Mammary epithelial cell (primary cell): ENCODE measurements at places on chromosomes 7 and 10. TPM values are rescaled to one million over a fixed set of nuclear protein-coding genes. Genes with fewer than 3 reads are reported as not detected.

Gene HMX3
- total RNA-seq: 0.26 and 0.94 TPM in 2 replicates

DNA sequence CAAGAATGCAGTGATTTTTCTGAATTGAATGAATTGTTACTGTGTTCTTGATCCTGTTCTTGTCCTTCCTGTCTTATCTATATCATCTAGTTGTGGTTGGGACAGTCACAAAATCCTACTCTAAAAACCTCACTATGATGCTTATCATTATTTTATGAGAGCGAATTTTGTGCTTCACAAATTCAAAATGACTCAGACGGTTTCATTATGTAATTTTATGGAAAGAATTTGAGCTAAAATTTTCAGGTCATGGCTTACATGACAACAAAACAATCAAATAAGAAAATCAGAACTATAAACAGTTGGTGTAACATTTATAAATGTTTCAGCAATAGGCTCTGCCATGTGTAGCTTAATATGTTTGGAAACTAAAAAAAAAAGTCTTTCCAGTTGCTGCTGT, 6.9 kb downstream of the PRKAR2B start:
- DNase-seq: peak; percentile 11

Gene CPVL
- total RNA-seq: not detected

Gene UPK3BL2
- 1.3 TPM for total RNA-seq

GRCh38 chr7:674454-675410, 51.8 kb upstream of the DNAAF5 start:
- peak; percentile 91 for DNase-seq

DNA sequence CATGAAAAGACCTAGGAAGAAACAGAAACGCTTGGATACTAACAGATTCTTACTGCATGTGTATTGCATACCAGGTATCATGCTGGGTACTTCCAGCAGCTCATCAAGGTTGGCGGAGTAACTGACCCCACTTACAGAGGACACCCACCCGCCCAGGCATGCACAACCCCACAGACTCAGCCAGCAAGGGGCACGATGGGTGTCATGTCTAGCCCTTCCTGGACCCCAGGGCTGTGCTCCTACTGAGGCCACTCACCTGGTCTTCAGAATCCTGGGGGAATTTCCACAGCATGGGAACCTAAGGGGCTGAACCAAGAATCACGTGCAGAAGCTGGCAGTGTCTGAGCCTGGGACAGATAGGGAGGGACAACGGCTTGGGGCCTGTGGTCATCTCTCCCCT, 134.1 kb upstream of the ZNF32 start:
- no peak for DNase-seq

- peak; percentile 9 for DNase-seq
Observed at GRCh38 chr7:15571301-15571878, 9.6 kb upstream of the AGMO start.

Gene NUTM2A
- total RNA-seq: 1.3 TPM

Gene ZKSCAN1
- total RNA-seq: 80.8 and 93.2 TPM in 2 replicates

Gene OR13A1
- total RNA-seq: not detected in 2 replicates

Gene NANOS1
- total RNA-seq: 1.2 and 2.3 TPM in 2 replicates

DNA sequence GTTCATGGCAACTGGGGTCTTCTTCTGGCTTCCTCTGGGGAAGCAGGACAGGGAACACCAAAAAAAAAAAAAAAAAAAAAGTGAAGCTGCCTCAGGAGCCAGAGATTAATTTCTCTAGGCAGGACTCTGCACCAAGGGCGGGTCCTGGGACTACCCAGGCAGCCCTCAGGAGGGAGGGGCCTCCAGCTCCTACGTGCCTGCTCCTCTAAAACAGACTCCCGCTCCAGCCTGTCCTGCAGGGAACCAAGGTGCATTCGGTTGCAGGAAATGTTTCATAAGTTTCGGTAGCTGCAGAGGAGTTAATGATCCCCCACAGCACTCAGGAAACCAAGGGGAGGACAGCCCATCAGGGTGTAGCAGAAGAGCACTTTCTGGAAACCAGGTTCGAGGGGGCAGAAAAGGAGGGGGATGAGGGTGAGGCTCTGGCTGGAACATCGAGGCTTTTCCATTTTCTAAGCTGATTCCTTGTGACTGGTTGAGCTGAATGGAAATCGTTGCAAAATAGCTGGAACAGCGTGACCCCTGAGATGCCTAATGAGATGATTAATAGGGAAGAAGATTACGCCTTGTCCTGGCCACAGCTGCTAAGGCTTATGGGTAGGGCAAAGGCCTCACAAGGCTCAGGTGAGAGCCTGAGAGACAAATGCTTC, 84.2 kb downstream of the STRA8 start:
- DNase-seq: no peak

- no peak for DNase-seq
Observed at GRCh38 chr7:136348142-136348541, 371.0 kb upstream of the MTPN start.

GRCh38 chr10:111996103-111996502, 187.5 kb downstream of the GPAM start:
- no peak for DNase-seq

Gene GRM3
- not detected in 2 replicates for total RNA-seq

- no peak for DNase-seq
Observed at GRCh38 chr10:22805304-22805703, 90.9 kb upstream of the PIP4K2A start.

GRCh38 chr10:67884313-67884841, at the start of gene SIRT1:
Gene SIRT1, plus strand, starts transcription at chr10:67884656. Its CDS starts 66 bp downstream, at chr10:67884722.
- peak; percentile 87 for DNase-seq

- peak; percentile 83 for DNase-seq
Observed at GRCh38 chr10:34581801-34582532, 233.1 kb downstream of the PARD3 start.

- DNase-seq: no peak
Observed at GRCh38 chr7:1815051-1815481, 145.0 kb downstream of the ELFN1 start.

- no peak for DNase-seq
Observed at GRCh38 chr10:5591336-5591824, 66.6 kb downstream of the CALML3 start.

DNA sequence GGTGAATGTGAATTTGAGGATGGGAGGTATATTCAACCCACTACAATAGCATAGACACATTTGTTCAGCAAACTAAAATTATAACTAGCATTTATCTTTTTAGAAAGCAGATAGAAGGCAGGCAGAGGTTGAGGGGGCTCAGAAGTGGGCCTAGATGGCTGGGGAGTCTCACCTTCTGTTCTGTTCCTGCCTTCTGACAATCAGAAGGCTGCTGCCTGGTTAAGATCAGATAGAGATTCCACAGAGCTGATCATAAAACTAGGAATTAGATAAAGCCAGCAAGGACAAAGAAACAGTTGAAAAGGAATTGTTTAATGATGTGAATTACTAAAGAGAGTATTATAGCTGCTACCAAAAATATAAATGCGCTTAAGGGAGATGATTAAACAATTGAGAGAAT, 11.6 kb upstream of the NFE2L3 start:
- no peak for DNase-seq

Gene CALHM1
- total RNA-seq: not detected

DNA sequence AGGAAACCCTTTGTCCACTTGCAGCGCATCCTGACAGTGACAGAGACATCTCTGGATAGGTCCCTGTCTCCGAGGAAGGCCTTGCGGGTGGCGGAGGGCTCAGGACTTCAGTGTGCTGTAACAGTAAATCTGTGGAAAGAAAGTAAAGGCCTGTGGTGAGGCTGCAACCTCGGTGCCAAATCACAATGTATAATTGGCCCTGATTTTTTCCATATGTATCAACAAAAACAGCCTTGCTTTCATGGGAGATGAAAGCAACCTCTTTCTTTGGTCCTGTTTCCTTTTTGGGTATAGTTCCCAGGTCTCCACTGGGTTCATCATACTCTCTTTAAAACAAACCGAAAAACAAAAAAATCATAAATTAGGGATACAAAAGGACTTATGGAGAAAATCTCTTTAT, 110.9 kb upstream of the BMPER start:
- no peak for DNase-seq

- DNase-seq: no peak
Observed at GRCh38 chr7:47405286-47405904, 176.5 kb downstream of the TNS3 start.

GRCh38 chr7:11623093-11623678, 208.8 kb downstream of the THSD7A start:
- DNase-seq: peak; percentile 0

GRCh38 chr10:5534880-5535856, 10.4 kb downstream of the CALML3 start:
- DNase-seq: peak; percentile 63

- DNase-seq: no peak
Observed at GRCh38 chr7:123845823-123846216, 851 bp downstream of the HYAL4 start.

Gene GDF2
- total RNA-seq: not detected

GRCh38 chr10:17290226-17290625, 62.2 kb downstream of the VIM start:
- DNase-seq: peak; percentile 23

DNA sequence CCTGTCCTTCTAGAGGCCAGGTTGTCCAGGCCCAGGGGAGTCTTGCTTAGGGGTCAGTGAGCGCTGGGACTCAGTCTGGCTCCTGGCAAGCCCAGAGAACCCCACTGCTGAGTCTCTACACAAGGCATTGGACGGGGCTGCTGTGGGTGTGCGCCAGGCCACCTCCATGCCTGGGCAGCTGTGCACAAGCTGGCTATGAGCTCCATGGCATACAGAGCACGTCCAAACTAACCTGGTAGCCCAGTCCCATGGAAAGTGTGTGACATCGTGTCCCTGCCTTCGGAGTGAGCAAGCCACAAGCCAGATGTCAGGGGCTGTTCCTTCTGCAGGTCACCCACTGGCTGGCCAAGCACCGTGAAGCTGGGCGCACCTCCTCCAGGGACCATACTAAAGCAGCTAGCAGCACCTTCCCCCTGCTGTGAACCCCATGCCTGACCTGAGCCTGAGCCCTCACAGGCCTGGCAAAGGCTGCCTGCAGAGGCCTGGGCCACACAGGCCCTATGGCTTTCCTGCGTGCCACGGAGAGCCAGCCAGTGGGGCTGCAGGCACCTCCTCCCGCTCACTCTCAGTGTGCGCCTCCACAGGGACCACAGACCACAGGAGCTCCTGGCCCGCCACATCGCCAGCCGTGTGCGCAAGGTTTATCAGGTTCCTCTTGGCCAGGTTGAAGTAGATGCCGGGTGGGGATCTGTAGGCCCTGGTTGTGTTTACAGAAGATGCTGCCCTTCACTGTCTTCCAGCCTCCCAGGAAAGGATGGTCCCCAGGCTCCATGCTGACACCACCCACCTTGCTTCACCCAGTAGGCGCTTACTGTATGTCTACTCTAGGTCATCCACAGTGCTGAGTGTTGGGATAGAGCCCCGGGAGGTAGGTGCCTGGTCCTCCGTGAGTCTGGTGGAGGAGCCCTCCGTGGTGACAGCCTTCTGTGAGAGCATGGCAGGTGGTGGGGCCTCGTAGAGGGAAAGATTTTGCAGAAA, 219.7 kb downstream of the EBF3 start:
- no peak for DNase-seq

DNA sequence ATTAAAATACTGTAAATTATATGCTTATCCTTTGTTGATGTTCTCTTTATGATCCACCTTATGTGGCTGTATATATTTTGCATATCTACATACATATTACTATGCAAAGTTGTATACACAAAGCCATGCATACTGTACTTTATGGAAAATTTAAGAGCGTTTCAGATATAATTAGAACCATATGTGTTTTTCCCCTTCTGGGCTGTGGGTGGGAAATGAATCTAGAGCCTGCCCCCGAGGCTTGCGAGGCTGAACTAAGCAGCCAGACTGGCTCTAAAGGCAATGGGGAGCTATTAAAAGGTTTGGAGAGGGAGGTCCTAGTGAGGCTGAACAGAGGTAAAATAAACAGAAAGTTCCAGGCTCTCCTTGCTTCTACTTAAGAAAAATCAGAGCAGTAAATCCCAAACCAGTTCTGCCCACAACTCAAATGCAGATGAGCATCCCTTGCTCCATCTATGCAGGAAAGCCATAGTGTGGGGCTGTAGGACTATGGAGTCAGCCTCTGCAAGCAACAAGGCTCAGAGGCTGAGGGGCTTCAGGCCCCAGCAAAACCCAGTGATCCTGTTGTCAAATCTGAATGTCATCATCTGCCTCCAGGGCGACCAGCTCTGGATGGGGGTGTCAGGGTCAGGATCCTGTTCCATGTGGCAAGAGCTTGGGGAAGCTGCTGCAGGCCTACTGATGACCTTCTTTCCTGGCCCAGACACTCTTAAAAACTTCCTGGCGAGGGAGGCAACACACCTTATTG, 14.1 kb upstream of the DDIT4 start:
- DNase-seq: no peak

Gene POLR2J2
- 4.2 TPM for total RNA-seq

DNA sequence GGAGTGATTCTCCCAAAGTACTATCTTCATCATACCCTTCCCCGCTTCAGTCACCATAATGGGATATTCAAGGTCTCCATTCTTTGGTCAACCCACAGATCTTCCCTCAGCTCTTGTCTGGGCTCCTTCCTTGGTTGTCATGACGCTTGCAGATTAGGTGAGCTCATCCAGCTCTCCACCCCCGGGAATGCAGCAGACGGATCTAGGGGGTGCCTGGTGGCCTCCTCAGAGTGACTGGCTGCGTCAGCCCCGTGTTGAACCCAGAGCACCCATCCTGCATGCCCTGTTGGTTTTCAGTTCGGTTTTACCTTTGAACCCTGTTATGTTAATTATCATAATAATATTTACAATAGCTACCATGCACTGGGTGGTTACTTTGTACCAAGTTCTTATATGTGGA, 6.4 kb downstream of the NEURL1 start:
- no peak for DNase-seq

DNA sequence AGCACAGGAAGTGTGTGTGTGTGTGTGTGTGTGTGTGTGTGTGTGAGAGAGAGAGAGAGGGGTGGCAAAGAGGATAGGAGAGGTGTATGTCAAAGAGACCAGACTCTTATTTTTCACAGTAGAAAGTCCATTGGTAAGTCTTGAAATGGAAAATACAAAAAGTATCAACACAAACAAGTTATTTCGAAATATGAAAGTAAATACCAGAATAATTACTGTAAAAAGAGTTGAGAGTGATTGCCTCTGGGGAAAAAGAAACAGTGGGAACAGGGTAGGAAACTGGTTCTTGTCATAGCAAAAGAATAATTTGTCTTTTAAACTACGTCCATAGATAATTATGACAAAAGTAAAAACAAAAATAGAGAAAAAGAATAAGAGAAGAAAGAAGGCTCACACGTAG, 29.0 kb upstream of the EIF5AL1 start:
- DNase-seq: no peak

- DNase-seq: no peak
Observed at GRCh38 chr7:41688012-41688625, 14.8 kb downstream of the INHBA start.

Gene FKBP14
- 29.7 TPM for total RNA-seq

GRCh38 chr7:16755397-16755796, 1.8 kb downstream of the TSPAN13 start:
- DNase-seq: no peak
